Stimulated activated CD4-positive, alpha-beta T cell treated with anti-CD3 and anti-CD28 coated beads, Interleukin-1b, Interleukin-23, amount 100 ng/mL, for 1 hour (primary cell): ENCODE measurements at places on chromosomes 7 and 10.

- no peak for DNase-seq
Observed at GRCh38 chr10:14433147-14433546, 102.4 kb upstream of the FRMD4A start.

DNA sequence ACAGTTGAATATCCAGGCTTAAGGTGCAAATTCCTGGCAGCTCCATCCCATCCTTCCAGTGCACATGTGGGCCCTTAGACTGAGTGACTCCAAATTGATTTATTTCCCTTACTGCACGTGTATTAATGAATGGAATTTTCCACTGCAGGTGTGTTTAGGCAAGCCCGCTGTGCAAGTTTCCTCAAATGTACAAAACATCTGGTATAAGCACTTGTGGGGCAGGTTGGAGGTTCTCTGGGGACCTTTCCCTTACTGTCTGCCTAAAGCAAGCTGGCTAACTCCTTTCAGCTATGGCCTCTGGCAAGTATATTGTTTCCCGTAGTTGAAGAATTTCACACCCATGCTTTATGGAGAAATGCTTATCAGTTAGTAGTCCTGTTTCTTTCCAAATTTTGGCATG is 25.3 kb upstream of the GIMAP6 start:
- DNase-seq, result no peak

- peak; percentile 58 for DNase-seq
Observed at GRCh38 chr7:149422162-149422913, 38.5 kb downstream of the ZNF777 start.

GRCh38 chr10:1650542-1651269 is 86.6 kb downstream of the ADARB2 start:
- DNase-seq, result no peak

DNA sequence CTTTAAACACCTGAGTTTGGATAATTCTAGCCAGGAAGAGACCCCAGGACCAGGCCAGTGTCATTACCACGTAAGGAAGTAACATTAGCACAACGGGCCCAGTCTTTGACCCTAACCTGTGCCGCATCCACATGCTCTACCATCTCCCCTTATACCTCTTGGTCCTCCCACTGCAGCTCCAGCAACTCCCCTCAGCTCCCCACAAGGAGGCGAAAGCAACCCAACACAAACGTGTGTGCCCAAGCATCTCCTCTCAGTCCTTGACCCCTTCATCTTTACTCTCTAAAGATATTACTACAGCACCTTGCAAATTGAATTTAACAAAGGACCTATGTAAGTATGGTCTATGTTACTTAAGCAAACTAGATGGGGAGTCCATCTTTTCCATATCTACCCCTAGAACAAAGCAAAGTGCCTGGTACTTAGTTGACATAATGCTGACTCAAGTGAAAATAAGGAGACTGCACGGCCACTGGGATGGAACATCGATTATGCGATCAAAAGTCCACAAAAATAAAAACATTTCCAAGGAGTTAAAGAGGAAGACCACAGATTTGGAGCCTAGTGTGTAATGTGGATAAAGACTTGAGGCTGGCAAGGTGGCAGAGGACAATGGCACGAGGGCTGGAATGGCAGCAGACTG is 147.7 kb downstream of the JAZF1 start:
- DNase-seq, result no peak

GRCh38 chr10:84938117-84938905 is 609.9 kb downstream of the CCSER2 start:
- no peak for DNase-seq

DNA sequence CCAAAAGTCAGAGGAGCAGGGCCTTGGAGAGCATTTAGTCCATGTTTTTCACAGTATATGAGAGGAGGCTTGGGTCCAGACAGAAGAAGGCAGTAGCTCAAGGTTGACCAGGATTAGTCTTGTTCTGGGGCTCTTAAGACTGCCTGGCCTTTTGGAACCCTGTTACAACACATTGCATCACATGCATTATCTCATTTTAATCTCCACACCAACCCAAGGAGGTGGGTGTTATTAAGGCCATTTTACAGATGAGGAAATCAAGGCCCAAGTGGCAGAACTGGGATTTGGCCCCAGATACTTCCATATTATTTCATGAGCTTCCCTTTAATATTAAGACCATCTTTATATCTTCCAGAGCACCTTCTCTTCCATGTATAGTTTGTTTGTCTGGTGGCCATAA is 38.8 kb downstream of the RPS24 start:
- no peak for DNase-seq

DNA sequence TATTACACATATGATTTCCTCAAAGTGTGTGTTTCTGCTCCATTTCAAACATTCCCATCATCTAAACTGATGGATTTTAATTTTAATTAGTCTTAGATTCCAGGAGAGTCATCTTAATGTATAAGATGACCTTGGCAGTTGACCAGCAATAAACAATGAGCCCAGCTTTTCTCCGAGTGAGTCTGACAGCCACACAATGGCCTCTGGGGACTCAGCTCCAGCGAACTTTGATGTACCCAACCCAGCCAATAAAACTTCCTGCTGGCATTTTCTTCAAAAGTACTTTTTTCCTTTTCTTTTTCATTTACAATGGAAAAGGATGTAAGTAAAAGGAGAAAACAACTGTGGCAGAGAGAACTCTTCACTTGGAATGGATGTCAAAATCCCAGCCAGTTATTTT is 139.1 kb upstream of the CTBP2 start:
- DNase-seq, result no peak

DNA sequence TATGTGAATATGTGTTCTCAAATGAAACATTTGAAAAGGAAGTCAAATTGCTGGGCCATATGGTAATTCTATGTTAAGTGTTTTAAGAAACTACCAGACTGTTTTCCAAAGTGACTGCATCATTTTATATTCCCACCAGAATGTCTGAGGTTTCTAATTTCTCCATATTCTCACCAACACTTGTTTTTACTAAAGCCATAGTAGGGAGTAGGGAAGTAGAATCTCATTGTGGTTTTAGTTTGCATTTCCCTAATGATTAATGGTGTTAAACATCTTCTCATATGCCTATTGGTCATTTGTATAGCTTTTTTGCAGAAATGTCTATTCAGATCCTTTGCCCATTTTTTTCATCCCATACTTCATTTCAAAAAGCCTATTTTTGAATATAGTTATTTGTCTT is 9.1 kb upstream of the SEMA4G start:
- no peak for DNase-seq

DNA sequence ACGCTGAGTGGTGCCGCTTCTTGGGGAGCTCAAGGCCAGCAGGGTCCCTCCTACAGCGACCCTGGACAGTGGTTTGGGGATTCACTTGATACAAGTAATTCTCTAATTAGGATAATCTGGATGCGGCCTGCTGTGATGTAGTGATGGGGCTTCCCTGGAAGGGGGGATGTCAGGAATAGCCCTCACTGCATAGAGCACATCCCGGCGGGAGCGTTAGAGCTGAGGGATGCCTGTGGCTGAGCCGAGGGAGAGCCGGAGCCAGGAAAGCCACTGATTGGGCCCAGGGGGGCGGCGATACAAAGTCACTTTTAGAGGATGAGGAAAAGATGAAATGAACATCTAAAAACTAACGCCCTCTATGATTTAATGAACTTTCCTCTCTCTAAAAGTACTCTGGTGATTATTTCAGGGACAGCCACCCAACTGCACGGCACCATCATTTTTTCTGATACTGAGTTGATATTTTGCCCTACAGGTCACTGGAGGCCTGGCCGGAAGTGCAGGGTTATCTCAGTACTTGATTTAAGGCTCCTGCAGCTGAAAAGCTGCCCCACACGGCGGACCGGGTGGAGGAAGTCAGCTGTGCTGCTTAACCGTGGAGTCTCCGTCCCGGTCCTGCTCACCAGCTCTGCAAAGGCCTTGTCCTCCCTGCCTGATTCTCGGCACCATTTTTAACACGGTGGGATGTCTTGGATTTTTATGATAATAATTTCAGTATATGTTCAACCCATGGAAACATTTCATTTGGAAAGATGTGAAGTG is 518.8 kb downstream of the DNAJB6 start:
- no peak for DNase-seq

GRCh38 chr10:32417911-32418547 is 27.9 kb upstream of the CCDC7 start:
- DNase-seq, result no peak

DNA sequence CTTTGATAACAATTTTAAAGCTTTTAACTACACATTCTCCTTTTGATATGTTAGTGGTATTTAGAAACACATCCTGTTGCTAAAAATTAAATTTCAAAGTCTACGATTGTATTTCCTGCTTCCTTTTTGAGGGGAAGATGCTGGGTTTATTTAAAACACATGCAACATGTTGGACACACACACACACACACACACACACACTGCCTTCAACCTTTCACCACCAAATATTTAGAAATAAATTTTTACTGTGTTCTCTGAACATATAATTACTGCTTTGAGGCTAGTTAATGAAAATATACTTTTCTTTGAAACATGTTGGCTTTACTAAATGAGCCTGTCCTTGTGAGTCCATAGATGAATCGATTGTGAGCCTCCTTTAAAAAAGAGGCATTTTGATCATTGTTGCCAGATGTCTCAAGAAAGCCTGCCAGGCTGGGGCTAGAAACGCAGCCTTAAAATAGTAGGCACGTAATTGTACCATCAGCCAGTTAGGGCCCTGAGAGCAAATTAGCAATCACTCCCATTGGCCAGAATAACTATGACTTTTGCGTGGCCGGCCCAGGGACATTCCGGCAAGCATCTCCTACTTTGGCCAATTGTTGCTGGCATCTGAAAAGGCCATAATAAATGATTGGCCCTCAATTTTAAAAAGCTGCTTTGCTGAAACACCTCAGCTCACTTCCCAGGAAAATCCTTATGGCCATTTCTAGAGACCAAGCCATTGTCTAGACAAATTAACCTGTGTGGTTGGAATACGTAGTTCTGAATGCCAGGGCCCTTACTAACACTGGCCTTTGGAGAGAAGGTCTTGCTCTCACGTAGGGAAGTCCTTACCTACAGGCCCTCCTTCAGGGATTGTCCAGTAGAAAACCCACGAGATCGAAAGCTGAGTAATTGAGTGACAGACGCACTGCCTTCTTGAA is 9.9 kb upstream of the TEX36 start:
- no peak for DNase-seq
